ENCODE measurements at places on chromosomes 4 and X.

- no peak for DNase-seq
These were observed 18.8 kb downstream of the TLR6 start for GRCh38 chr4:38837849-38838248.

DNA sequence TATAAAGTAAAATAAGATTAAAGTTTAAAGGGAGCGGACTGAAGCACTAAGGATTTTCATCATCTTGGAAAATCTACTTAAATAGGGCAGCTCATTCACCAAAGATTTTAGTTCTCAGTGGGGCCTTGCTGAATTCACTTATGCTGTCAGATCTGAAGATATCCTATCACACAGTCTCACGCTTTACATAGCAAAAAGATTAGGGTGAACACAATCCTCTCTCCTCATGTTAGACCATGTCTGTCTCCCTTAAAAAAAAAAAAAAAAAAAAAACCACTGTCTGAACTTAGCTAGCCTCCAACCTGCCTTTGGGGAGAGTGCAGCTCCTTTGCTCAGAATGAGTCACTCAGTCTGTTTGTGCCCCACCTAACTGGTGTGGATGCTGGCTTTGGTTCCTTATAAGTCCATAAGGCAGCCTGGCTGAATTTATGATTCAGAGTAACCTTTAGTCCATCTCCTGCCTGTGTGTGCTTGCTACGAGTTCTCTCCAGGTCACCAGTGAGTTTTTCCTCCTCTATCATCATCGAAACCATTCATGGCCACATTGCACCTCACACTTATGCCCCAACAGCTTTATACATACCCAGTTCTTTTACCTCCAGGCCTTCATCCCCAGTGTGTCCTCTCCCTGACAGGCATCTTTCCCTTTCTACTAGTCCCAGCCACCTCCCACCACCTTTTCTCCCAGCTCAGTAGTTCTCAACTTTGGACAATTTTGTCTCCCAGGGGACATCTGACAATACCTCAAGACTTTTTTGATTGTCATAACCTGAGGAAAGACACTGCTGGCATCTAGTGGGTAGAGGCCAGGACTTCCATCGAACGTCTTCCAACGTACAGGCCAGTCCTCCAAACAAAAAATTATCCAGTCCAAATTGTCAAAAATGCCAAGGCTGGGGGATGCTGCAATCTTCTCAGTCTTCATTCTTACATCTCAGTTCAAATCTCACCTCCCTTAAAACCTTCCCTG lies 220.7 kb upstream of the EMCN start:
- DNase-seq, result no peak

- DNase-seq, result no peak
These were observed 90.6 kb downstream of the ZNF518B start for GRCh38 chr4:10366628-10367027.

- DNase-seq, result no peak
These were observed 30.5 kb upstream of the LIMCH1 start for GRCh38 chr4:41507291-41507947.

DNA sequence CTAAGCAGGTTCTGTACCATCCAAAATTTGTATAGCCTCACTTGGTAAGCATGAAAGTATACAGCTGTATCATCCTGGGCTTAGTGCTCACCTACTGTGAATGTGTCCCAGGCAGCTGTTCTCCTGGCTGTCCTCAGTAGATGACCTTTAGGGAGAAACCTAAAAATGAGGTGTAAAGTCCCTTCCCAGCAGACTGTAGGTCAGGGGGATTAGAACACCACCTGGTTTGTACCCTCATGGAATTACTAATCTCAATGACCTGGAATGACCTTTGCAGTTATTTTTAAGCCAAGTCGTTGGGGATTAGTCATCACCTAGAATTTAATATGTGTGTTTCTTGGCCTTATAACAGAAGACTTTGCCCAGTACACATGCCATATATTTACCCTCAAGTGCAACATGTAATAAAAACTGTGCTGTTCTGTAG lies 39.1 kb upstream of the MBTPS2 start:
- DNase-seq, result no peak

DNA sequence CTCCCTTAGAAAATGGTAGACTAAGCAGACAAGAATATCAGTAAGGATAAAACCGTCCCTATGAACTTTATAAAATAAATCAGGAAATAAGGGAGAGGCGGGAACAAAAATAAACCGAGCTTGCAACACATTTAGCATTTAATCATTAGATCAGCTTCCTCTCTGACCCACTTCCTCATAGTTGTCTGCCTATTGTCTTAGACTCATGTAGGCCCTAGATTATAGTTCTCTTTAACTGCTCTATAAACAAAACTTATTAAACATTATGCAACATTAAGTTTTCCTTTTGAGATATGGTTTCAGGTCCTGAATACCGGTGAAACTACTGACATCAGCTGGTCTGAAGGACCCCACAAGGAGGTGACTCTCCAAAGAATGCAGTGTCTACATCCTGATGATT lies 15.8 kb upstream of the SRD5A3 start:
- DNase-seq, result no peak

DNA sequence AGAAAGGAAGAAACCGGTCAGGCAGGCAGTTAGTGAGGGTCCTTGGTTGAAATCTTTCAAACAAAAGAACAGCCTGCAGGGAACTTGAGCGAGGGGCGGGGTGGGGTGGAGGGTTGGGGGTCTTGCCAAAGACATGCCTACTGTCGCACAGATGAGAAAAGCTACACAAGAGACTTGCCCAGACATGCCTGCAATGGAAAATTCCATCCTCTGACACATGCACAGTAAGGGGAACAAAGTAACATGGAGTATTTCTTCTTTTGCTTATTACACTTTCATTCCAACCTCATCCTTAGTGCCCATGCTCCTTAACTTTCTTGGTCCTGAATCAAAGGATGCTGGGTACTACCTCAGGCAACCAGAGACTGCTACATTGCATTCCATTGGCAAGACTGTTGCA lies 1491.2 kb downstream of the STIM2 start:
- DNase-seq, result no peak

GRCh38 chrX:30865015-30865414 lies 24.0 kb downstream of the TAB3 start:
- no peak for DNase-seq

DNA sequence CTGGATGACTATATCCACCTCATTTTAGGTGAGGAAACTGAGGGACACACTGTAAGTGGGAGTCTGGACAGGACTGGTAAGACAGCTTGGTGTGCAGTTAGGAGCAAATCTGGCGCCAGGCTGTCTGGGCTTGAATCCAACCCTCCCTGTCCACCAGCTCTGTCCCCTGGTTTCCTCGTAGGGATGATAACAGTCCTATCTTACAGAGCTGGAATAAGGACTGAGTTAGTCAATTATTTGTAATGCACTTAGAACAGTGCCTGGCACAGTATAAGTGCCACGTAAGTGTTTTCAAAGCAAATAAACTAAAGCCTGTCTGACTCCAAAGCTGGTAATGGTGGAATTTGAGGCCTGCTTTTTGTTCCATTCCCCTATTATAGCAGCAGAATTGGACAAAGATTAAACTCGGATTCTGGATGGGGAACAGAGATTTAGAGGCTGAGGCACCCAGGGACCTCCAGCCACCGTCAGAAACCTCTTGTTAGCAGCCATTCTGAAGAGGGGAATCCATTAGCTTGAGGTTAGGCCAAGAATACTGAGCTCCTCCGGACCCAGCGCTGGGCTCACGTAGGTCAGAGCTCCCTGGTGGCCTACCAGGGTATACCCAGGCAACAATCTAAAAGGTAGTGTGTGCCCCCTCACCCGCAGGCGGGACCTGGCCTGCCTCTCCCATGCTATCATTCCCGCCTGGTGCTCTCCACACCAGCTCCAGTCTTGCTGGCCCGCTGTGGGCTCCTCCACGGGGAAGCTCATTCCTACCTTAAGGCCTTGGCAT lies 102.1 kb downstream of the UCHL1 start:
- DNase-seq, result no peak

DNA sequence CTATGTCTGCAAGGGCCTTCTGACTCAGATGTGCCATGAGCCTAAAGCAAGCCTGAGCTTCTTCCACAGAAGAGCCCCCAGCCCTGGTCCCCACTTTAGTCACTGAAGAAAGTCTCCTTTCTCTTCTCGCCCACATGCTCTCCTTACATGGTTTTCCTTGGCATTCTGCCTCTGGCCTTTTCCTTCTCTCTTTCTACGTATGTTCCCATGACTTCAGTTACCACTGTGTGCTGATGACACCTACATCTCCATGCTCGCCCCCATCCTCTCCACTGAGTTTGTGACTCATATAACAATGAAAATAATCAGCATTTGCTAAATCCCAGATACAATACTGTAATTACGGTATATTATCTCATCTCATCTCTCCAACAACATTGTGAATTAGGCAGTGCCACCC lies 149.3 kb downstream of the AMMECR1 start:
- no peak for DNase-seq

GRCh38 chr4:173051716-173052115 lies 116.9 kb upstream of the GALNT7 start:
- DNase-seq, result no peak

GRCh38 chr4:67682266-67682665 lies 18.7 kb downstream of the UBA6 start:
- DNase-seq, result no peak

GRCh38 chrX:134172588-134173259 lies 64.3 kb upstream of the CCDC160 start:
- DNase-seq, result no peak

DNA sequence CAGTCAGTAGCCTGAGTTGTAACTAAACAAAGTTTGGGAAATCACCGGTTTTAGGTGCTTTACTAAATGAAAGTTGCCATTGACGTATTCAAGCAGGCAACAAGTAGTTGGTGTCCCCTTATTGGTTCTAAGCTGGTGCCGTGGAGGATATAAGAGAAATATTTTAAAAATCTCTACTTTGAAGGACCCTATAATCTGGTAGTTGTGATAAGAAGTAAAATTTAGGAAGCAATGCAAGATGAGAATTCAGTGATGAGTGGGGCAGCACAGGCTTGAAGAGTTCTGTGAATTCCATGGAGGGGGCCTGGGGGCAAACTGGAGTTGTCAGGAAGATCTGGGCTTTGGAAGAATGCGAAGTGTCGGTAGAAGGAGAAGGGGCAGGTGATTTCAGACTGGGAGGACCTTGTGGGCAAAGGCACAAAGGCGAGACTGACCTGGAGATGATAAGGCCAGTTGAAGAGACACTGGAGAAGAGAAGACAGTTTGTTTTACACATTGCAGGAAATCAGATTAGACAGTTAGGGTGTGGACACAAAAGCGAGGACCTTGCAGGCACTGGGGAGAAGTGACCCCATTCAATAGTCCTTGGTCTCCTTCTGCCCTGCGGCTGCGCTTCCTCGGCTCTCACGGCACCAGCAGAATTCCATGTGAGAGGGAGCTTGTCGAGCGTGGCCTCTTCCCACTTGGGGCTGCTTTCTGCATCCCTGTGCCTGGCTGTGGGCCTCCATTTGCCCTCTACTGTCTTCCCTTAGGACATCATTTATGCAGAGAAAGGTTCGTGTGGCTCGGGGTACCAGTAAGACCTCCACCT lies 1.3 kb downstream of the RHOH start:
- no peak for DNase-seq

DNA sequence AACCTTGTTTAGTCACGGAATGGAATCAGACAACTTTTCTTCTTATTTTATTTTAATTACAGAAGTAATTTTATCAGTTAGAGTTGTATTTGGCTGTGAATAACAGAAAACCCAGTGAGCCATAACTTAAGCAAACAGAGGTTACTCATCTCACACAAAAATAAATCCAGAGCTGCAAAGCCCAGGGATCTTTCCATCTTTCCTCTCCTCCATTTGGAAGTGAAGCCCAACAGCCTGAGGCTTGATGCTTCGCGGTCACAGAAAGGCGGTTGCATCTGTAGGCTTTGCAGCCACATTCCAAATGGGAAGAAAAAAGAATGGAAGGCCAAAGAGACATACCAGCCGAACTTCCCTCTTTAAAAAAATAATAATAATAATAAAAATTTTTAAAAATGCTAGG lies 22.6 kb downstream of the CHRNA9 start:
- no peak for DNase-seq

GRCh38 chr4:180060159-180060889 lies 2182.9 kb upstream of the TENM3 start:
- no peak for DNase-seq

- no peak for DNase-seq
These were observed 281.9 kb downstream of the PTTG2 start for GRCh38 chr4:38242101-38242500.

DNA sequence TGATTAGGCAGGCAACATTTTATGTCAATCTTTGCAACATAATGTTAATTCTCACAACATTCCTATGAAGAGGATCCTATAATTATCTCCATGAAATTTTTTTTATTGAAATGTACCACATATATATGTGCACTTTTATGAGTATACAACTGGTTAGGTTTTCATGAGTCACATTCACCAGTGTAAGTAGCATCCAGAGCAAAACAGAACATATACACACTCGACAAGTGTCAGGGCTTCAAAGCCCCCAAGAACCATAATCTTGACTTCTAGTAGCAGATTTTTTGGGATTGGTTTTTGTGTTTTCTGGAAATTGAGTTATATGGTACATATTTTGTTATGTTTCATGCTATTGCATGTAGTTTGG lies 62.4 kb downstream of the ARHGAP10 start:
- no peak for DNase-seq

- DNase-seq, result no peak
These were observed 442 bp upstream of the MCUB start for GRCh38 chr4:109559625-109559982.

GRCh38 chr4:159143687-159144086 lies 40.8 kb downstream of the RAPGEF2 start:
- no peak for DNase-seq

Measured in activated CD4-positive, CD25-positive, alpha-beta regulatory T cell treated with anti-CD3 and anti-CD28 coated beads, Interleukin-2, amount 50 U/mL, for 16 hours (primary cell).